ENCODE measurements at places on chromosomes 16 and 17.

- DNase-seq: no peak
Observed at GRCh38 chr17:17309356-17309755, 6.2 kb downstream of the NT5M start.

- no peak for DNase-seq
Observed at GRCh38 chr16:85206472-85207356, 94.4 kb upstream of the CIBAR2 start.

- no peak for DNase-seq
Observed at GRCh38 chr17:35942588-35943186, 826 bp downstream of the LYZL6 start.

- no peak for DNase-seq
Observed at GRCh38 chr16:85174871-85175723, 62.8 kb upstream of the CIBAR2 start.
